ENCODE measurements at places on chromosomes 13 and 19.
A peak's percentile ranks its signal among the peaks of the same experiment; 100 is the strongest.

- no peak for DNase-seq
These were observed 36.3 kb upstream of the TFDP1 start for GRCh38 chr13:113548171-113548641.

DNA sequence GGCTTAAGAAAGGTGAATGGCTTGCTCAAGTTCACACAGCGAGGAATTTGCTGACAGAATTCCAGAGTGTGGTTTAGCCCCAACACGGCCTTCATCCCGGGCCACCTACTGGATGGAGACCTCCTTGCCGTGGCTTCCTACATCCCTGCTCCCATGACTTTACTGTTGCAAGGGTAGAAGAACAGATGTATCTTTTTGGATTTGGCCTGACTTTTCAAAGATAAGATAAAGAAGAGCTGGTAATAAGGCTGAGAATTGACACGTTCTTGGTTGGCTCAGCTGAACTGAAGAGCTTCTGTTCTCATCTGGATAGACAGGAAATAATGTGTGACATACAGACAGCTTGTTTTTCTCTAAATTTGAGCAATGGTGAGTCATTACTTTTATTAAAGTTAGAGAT lies 113.1 kb downstream of the KLF5 start:
- no peak for DNase-seq

DNA sequence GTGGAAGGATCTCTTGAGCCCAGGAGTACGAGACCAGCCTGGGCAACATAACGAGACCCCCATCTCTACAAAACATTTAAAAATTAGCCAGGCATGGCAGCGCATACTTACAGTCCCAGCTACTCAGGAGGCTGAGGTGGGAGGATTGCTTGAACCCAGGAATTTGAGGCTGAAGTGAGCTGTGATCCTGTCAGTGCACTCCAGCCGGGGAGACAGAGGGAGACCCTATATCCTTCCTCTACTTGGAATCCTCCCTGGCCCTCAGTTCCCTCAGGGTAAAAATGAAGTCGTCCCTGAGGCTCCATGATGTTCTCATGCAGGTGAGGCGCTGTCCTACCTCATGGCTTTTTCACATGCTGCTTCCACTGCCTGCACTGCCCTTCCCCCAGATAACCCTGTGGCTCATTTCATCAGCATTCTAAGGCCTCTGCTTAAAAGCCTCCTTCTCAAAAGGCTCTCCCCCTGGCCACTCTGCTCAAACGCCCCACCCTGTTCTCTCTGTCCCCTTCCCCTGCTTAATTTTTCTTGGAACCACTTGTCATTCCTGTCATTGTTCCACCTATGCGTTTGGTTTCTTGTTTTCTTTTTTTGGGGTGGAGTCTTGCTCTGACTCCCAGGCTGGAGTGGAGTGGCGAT lies 19.2 kb downstream of the DNM2 start:
- DNase-seq = no peak

GRCh38 chr13:98405690-98406344 lies 171.1 kb downstream of the STK24 start:
- DNase-seq = no peak

GRCh38 chr13:85590231-85590931 lies 208.8 kb downstream of the SLITRK6 start:
- no peak for DNase-seq

GRCh38 chr13:42524487-42525034 lies 49.4 kb upstream of the TNFSF11 start:
- DNase-seq = no peak

DNA sequence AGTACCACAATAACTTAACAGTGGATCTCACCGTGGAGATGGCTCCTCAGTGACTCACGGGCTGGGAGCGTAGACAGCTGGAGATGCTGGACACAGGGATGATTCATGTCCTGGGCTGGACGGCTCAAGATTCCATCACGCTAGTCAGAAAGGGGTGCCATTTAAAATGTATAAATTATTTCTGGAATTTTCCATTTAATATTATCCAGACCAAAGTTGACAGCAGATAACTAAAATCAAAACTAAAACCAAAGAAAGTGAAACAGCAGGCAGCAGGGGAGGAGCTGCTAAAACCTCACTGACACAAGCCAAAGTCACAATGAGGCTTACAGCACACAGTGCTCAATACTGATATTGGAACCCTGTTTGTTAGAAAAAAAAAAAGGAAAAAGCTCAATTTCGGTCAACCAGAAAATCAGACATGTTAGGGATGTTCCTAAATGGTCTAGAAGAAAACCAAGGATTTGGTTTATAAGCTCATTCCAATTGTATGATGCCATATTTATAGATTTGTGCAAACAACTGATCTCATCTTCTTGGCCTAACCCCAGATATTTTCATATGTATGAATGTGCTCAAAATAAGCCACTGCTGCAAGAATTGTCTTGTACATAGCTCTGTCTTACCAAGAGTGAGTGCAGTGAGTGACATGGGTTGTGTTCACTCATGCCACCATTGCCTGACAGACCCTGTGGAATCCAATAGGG lies 111.8 kb downstream of the SACS start:
- DNase-seq = no peak

- no peak for DNase-seq
These were observed 11.3 kb downstream of the GPR12 start for GRCh38 chr13:26749285-26749684.

- DNase-seq = no peak
These were observed 293.7 kb downstream of the POU4F1 start for GRCh38 chr13:78309497-78310180.

DNA sequence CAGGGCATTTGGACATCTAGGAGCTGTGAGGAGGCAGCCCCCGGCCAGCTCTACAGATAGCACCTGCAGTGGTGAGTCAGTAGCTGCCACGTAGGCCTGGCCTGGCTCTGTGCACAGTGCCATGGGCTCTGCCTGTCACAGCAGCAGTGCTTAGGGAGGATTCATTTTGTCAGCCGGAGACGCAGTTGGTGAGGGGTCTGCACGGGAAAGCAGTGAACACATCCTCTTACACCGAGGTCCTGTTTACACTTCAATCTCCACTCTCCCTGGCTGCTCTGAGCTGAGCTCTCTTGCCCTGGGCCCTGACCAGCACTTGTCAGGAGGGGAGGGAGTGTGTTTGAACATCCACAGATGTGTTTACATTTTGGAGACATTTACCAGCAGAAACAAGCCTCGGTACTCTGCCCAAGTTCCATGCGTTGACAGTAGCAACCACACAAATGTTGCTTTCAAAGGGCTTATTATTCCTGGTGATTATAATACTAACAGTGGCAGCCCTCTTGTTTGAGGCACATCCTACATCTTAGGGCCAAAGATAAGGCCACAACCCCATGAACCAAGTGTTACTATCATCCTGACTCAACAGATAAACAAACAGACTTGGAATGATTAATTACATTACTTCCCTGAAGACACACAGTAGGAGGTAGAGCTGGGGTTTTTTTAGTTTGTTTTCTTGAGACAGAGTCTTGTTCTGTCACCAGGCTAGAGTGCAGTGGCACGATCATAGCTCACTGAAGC lies 148.9 kb downstream of the USP12 start:
- no peak for DNase-seq

DNA sequence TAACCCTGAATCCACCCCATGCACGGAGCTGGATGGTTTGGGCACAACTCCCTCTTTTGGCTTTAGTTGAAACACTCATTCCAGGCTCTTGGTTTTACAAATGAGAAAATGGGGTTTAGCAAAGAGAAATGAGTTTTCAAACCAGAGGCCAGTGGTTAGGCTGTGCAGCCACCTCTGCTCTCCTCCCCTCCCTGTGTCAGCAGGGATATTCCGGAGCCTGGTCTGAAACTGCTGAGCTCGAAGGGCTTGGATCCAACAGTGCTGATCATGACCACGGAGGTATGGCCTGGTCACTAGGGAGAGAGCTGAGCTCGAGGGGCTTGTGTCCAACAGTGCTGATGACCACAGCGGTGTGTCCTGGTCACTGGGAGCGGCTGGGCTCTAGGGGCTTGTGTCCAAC lies 41.5 kb downstream of the ZNF787 start:
- DNase-seq = no peak

GRCh38 chr19:51142119-51142518 lies at the start of gene SIGLEC7:
TSS of gene SIGLEC7 (plus strand) at chr19:51142301. CDS start at chr19:51142370, 69 bp downstream.
- no peak for DNase-seq

- no peak for DNase-seq
These were observed 934.6 kb downstream of the SLITRK1 start for GRCh38 chr13:82947683-82948082.

DNA sequence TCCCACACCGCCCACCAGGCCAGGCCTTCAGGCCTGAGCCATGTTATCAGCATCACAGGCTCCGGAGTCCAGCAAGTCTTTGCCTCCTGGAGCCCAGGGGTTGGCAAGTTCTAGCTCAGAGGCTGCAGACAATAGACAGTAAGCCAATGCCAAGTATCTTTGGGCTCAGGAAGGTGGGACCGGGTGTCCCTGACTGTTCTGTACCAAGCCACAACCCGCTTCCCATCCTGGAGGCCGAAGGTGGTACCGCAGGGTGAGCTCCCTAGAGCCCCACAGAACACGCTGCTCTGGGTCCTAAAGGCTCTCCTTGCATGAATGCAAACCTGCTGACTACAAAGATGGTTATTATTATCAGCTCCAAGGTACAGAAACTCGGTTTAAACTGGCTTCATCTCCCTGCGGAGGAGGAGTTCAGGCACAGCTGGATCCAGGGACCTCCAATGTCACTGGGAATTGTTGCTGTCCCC lies 5.5 kb upstream of the FSTL3 start:
- no peak for DNase-seq

DNA sequence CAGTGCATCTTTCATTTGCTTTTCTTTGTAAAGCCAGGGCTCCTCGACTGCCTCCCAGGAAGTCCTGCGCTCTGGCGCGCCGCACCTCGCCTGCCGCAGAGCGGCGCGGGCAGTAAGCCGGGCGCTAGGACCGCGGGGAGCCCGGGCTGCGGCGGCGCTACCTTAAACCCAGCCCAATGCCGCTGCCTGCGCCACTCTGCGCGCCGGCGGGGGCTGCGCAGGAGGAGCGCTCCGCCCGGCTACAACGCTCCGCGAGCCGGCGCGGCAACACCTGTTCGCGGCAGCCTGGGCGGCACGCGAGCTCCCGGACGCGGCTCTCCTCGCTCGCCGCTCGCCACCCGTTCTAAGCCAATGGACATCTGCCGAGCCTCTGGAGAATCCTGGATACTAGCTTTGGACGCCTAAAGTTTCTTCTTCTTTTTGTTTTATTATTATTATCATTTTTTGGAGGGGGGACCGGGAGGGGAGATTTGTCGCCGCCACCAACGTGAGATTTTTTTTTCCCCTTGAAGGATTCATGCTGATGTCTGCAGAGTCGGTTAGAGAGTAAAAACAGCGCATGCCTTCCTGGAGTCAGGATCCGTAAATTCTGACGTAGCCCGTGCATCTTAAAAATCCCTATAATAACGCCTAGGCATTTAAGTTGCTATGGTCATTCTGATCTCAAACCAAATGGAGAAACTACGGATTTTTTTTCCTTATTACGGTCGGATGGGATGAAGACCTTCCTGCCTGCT lies at the start of gene FGF9:
Gene FGF9 (plus strand): TSS at position 191 of the 737 bp plus-strand sequence. CDS start 840 bp downstream, outside the sequence.
- DNase-seq = peak; percentile 74

GRCh38 chr19:57615346-57615745 lies 1.3 kb downstream of the ZNF134 start:
- DNase-seq = no peak

DNA sequence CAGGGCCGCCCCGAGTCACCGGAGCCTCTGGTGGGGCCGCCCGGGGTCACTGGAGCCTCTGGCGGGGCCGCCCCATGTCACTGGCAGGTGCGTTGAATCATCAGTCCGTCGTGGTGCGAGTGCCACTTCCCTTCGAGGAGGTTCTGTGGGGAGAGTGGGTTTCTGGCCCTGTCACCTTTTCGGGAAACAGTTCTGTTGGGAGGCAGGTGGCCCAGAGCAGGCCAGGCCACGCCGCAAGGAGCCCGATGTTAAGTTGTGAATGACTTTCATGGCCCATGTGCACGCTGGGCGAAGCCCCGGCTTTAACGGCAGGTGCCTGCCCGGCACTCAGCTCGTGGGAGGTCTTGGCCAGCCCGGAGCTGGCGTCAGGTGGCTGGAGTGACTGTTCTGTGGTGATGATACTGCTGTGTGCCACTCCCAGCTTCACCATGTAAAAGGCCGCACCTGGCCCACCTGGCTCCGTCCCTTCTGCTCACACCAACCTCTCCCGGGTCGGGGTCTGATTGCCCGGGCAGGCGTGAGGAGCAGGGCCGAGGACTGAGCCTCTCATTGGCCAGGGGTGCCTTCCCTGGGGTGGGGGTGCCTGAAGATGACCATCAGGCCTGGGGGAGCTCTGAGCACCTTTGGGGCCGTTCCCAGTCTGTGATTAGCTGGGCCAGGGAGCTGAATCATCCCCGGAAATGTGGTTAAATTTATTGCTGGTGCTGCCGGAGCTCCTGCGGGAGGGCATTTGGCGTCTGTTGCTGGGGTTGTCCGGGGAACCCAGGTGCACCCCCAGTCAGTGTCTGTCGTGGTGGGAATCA lies 29.2 kb downstream of the CSNK1G2 start:
- no peak for DNase-seq

DNA sequence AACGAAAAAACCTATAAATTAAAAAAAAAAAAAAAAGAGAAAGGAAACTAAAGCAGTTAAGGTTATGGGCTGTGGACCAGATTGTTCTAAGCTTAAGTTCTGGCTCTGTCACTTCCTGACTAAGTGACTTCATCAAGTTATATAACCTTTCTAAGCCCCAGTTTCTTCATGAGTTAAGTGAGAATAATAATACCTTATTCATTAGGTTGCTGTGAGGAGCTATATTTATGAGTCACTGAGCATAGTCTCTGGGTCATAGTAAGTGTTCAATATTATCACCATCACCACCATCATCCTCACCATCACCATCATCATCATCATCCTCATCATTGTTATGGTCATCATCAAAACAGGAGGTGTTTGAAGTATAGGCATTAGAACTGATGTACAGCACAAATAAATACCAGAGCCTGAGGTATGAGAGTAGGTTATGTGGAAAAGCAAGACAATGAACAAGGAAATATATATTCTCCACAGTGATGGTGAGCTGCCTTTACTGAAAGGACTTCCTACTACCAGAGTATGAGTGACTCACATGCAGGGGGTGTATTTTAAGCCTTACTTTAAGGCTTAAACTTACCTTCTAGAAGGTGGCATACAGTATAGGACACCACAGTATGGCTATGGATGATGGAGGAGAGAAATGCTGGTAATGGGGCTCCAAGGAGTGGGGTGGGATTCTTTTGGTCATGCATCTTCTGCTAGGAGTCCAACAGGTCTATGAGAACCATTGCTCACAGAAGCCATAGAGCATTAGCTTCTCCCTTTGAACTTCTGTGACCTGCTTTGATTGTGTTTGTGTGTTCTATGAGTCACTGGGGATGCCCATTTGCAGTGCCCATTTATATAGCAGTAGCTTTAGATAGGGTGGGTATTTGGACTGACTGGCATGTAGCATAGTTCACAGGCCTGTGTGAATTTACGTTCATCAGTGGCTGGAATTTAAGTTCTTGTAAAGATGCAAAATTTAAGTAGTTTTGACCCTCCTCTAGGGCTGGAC lies 104.4 kb downstream of the KLF5 start:
- no peak for DNase-seq

- no peak for DNase-seq
These were observed 7.7 kb upstream of the ONECUT3 start for GRCh38 chr19:1745589-1746031.

- no peak for DNase-seq
These were observed 353.0 kb downstream of the KCTD12 start for GRCh38 chr13:76533251-76533650.

GRCh38 chr19:55986487-55986886 lies at the start of gene NLRP5:
TSS of gene NLRP5 (plus strand) at chr19:55986775.
- no peak for DNase-seq

GRCh38 chr13:110275931-110276552 lies 30.9 kb downstream of the COL4A1 start:
- DNase-seq = no peak

GRCh38 chr13:73082895-73083294 lies 24.1 kb downstream of the KLF5 start:
- no peak for DNase-seq

- no peak for DNase-seq
These were observed 4.9 kb upstream of the TFDP1 start for GRCh38 chr13:113579686-113580085.

GRCh38 chr19:48678201-48678600 lies 5.4 kb upstream of the NTN5 start:
- no peak for DNase-seq
